ENCODE measurements at places on chromosomes 1 and 21.

- no peak for DNase-seq
Observed at GRCh38 chr1:82697965-82698364, 897.2 kb downstream of the ADGRL2 start.

DNA sequence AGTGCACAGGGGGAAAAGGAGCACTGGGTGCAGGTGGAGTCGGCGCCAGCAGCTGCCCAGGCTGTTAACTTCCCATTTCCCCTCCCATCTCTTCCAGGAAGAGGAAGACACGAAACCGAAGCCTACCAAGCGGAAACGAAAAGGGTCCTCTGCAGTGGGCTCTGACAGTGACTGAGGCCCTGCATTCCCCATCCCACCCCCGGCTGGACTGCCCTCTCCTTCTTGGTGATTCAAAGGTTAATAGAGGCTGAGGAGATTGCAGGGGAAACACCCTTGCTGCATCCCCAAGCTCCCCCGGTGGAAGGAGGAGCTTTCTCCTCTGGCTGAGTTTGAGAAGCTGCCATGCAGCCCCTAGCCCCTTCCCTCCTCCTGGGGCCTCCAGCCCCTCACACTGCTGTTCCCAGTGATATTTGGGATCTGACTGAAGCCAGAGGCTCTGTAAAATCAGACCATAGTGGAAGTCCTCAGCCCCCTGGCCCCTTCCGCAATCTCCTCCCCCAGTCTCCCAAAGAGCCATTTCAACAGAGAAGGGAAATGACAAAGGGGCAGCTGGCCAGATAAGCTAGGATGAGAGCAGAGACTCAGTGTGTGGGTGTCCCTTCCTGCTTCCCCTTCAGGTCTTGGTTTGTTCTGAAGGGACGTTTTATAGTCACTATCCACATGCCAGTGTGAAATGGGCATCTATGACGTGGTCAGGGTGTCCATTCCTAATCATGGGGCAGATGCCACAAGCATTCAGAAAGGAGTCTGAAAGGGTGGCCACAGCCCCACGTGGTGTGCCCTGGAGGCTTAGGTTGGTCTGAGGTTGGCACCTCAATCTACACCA is 1.9 kb upstream of the SLC27A3 start:
- peak; percentile 55 for DNase-seq

DNA sequence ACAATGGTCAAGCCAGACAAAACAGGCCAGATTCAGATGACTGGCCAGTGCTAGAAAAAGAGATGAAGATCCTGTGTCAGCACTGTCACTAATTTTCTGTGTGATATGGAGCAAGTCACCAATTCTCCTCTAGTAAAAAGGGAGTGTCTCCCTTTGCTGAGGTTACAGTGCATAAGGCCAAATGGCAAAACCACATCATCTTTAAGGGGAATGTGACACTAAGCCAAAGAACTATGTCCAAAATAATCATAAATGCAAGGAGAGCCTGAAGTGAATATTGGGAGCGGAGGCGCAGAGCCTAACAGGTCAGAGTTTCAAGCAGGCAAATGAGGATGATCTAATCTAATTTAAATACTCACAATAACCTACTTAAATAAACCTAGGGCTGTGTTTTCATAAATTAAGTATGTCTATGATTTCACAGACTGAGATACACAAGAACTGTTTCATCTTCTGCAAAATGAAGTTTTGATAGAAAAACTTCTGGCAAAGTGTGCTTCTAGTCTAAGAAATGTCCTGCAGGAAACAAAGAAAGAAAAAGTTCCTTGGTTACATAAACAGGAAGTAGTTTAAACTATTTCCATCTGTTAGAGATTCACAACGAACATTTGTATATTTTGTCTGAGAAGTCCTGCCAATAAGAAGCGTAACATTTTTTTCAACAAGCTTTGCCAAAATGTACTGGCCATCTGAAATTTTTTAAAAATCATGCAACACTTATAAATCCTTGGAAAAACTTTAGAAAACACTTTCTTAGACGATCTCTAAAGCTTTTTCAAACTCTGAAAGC is 290.2 kb downstream of the LRRC40 start:
- DNase-seq, result peak; percentile 31

GRCh38 chr1:87121711-87122163 is 206.9 kb upstream of the LMO4 start:
- no peak for DNase-seq

DNA sequence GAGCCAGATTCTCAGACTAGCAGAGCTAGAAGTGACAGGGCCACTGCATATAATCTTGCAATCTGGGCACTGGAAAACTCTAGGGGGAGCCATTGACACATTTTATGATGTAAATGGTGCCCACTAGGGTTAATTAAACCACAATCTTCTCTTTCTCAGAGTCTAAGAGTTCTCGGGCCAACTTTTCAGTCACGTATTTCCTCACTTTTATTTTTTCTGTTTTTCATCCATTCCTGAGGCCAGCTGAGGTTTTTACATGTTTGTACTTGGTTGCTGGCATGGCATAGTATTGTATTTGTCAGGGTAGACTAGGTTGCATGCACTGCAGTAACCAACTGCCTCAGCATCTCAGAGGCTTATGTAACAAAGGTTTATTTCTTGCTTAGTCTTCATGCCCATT is 138.2 kb downstream of the ZNF326 start:
- DNase-seq, result peak; percentile 35

GRCh38 chr1:206589206-206589605 is 23.1 kb downstream of the EIF2D start:
- DNase-seq, result peak; percentile 30

- peak; percentile 58 for DNase-seq
Observed at GRCh38 chr1:225987491-225988316, 11.4 kb downstream of the SDE2 start.

DNA sequence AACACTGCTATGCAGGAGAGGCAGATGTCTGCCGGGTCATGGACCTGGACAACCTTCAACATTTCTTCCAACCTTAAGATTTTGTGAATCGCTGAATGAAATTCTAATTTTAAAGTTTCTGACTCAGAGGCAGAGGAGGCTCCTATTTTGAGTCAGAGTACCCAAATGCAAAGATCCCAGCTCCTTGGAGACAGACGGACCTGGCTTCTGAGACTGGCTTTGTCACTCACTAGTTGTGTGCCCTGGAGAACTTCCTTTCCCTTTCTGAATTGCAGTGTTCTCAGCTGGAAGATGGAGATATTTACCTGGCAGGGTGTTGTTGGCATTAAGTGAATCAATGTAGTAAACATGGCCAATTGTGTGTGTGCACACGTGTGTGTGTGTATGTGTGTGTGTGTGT is 51.9 kb downstream of the IER5 start:
- DNase-seq, result no peak

DNA sequence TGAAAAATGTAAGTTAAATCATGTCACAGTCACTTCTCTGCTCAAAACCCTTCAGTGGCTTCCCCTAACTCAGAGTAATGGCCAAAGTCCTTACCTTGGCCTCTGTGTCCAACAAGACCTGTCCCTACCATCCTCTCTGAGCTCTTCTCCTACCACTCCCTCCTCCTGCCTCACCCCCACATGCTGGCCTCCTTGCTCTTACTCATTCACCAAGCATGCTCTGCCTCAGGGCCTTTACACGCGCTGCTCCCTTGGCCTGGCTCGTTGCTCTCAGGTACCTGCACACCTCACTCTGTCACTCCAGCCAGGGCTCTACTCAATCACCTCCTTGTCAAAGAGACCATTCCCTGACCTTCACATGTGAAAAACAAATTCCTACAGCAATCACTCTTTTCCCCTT is 54.2 kb downstream of the SEC16B start:
- no peak for DNase-seq

DNA sequence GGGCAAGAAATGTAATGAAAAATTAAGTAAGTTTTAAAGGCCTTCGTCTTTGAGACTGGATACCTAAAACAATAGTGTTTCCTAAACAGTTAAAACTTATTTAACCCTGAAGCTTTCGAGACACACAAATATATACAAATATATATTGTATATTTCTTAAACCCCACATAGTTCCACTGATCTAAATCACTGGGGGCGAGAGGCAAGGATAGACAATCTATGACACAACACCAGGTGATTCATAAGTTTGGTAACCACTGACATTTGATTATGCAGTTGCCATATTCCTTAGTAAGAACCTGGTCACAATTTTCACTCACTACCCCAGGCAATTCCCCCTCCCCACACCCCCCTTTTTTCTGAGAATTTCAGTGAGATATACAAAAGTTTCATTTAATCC is 55.3 kb upstream of the BOLA1 start:
- DNase-seq, result no peak

DNA sequence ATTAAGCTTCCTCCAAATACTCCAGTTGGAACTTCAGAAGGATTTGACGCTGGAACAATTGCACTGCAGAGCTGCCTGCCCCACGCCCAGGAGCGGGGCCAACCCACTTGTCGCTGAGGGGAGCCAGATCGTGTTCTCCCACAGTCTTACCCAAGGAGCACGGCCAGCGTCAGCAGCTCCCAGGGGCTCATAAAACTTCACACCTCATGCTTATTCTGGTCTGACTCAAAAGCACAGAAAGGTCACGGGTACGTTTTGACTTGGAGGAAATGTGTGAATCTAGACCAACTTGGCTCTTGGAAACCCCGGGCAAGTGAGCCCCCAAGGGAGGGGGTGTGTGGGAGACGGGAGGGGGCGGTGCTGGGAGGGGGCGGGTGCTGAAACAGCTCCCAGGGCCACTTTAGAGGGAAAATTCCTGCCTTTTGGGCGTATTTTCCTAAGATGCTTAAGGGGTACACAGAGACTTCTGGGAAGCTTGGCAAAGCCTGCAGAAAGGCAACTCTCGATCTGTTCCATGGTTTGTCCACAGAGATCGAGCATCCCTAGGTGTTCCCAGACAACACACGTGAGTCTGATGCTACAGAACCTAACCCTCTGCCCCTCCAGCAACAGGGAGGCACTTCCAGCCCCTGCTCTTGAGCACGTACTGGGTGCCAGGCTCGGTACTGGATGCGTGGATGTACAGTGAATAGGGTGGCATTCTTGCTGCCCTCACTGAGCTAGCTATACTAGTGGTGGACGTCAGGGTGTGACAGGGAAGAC is 98.9 kb downstream of the DHRS3 start:
- peak; percentile 49 for DNase-seq

GRCh38 chr1:9250411-9251381 is 16.1 kb downstream of the H6PD start:
- DNase-seq, result no peak

- DNase-seq, result peak; percentile 14
Observed at GRCh38 chr1:108646648-108647269, 14.1 kb downstream of the HENMT1 start.

GRCh38 chr1:37073854-37074379 is 39.6 kb upstream of the GRIK3 start:
- no peak for DNase-seq

- DNase-seq, result peak; percentile 85
Observed at GRCh38 chr1:23799570-23800399, 769 bp downstream of the GALE start.

GRCh38 chr1:39154553-39155421 is 49.7 kb upstream of the MACF1 start:
- peak; percentile 78 for DNase-seq

- no peak for DNase-seq
Observed at GRCh38 chr1:183243161-183244050, 57.3 kb downstream of the LAMC2 start.

DNA sequence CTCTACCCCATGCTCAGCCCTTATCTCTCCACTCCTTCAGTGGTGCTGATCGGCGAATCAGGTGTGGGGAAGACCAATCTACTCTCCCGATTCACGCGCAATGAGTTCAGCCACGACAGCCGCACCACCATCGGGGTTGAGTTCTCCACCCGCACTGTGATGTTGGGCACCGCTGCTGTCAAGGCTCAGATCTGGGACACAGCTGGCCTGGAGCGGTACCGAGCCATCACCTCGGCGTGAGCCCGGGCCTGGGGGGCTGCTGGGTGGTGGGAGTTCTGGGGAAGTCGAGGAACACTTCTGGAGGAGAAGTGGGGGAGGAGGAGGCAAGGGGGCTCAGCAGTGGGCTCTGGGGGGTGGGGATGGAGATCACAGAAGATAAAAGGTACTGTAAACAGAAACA is 4.9 kb downstream of the RAB25 start:
- no peak for DNase-seq

GRCh38 chr1:107195476-107195875 is 54.6 kb downstream of the NTNG1 start:
- DNase-seq, result no peak

DNA sequence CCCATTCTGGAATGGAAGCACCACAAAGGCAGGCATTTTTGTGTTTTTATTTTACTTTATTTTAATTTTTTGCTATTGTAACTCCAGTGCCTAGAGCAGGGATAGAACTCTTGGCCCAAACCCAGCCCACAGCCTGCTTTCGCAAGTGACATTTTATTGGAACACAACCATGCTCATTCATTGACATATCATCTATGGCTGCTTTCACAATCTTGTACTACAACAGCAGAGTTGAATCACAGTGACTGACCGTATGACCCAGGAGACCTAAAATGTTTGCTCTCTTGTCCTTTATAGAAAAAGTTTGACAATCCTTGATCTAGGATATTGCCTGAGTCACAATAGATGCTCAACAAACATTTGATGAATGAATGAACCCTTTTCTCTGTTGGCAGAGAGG is 83.9 kb upstream of the ATP1A1 start:
- DNase-seq, result no peak

GRCh38 chr1:206439205-206439604 is 31.1 kb upstream of the IKBKE start:
- no peak for DNase-seq

GRCh38 chr1:180842491-180843275 is 70.0 kb upstream of the KIAA1614 start:
- DNase-seq, result no peak

DNA sequence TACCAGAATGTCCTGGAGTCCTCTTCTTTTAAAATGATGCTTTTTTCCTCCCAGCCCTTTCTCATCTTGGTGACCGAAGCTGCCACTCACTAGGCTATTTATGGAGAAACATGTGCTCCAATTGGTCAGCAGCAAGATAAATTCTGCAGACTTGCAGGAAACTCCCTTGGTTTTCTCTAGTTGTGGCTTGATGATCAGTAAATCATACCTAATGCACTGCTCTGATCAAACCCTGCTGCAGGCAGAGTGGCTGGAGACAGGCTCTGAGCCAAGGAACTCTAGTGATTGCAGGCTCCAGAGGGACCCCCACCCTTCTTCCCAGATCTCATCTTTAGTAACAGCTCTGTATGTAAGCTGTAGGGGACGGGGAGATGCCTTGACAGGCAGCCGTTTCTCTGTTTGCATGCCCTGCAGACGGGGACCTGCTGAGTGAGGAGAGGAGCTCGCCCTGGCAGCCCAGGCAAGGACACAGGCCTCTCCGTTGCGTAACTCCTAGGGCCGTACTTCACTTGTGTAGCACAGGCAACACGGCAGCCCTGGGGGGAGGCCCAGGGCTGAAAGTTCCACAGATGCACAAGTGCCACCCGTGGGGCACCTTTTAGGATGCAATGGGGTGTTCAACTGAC is 14.5 kb downstream of the SLC6A17 start:
- no peak for DNase-seq

GRCh38 chr1:31672986-31673385 is 28.3 kb upstream of the PEF1 start:
- no peak for DNase-seq
